ENCODE measurements at places on chromosomes 11 and 22. TPM values are rescaled to one million over a fixed set of nuclear protein-coding genes. Genes with fewer than 3 reads are reported as not detected.

CDC42EP2 gene
- 18.6 TPM for total RNA-seq

DBX1 gene
- not detected for total RNA-seq

OR6T1 gene
- total RNA-seq = not detected

LRRN4CL gene
- total RNA-seq = not detected

ACTN3 gene
- total RNA-seq = not detected

OR51E2 gene
- total RNA-seq = not detected

MAP6 gene
- 1.1 TPM for total RNA-seq

ANO1 gene
- 0.07 TPM for total RNA-seq

GLYATL2 gene
- 0.51 TPM for total RNA-seq

MYBPC3 gene
- total RNA-seq = not detected

SCN3B gene
- 0.23 TPM for total RNA-seq

GRAMD4 gene
- 30.2 TPM for total RNA-seq

OR56A1 gene
- total RNA-seq = not detected

GP1BB gene
- not detected for total RNA-seq

MOV10L1 gene
- total RNA-seq = 0.12 TPM

OR51Q1 gene
- not detected for total RNA-seq

VPS37C gene
- 21.5 TPM for total RNA-seq

DYNC2H1 gene
- 6.9 TPM for total RNA-seq

PATE4 gene
- total RNA-seq = not detected

PRODH gene
- total RNA-seq = 2.1 TPM

MMP3 gene
- total RNA-seq = not detected

OR52E1 gene
- not detected for total RNA-seq

CDCA5 gene
- total RNA-seq = 45.4 TPM

ZBTB16 gene
- 0.17 TPM for total RNA-seq

PHETA2 gene
- 11.2 TPM for total RNA-seq

ZMAT5 gene
- total RNA-seq = 27.3 TPM

APLP2 gene
- total RNA-seq = 548 TPM

TRIM22 gene
- 18.9 TPM for total RNA-seq

GUCY1A2 gene
- total RNA-seq = 0.06 TPM

DEUP1 gene
- total RNA-seq = 0.69 TPM

CSRP3 gene
- not detected for total RNA-seq

MYH9 gene
- total RNA-seq = 797 TPM

MYEOV gene
- 8.6 TPM for total RNA-seq

UBQLN3 gene
- total RNA-seq = not detected

TSSK2 gene
- not detected for total RNA-seq

UPK3A gene
- 2.0 TPM for total RNA-seq

SLC25A18 gene
- not detected for total RNA-seq

NFAM1 gene
- not detected for total RNA-seq

GVQW3 gene
- total RNA-seq = 0.87 TPM

KCNQ1OT1 gene
- 0.14 TPM for total RNA-seq

Measured in epithelial cell of proximal tubule (primary cell).